ENCODE measurements at places on chromosomes 13 and 19.

DNA sequence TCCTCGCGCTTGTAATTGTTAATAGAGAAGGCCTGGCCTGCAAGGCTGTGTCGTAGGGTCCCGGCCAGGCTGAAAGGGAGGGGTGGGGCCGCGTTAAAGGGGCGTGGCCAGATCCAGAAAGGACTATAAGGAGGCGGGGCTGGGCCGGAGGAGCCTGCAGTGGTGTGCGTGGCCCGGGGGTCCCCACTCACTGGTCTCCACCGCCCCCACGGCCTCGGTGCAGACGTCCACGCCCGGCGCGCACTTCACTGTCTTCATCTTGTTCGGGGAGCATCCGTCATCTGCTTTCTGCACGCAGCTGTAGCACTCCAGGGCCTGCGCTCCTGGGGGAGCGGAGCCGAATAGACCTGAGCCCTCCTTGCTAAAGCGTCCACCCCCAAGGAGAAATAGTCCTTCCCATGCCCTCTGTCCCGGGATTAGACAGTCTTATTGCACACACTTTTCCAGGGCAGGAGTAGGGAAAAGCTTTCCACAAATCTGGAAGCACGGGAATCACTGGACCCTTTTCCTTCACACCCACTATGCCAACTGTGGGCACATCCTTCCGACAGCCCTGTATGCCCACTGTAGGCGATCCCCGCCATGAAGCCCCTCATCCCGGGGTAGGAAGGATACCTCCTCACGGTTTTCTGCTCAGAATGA lies 1.2 kb downstream of the LYPD3 start:
- DNase-seq = no peak

DNA sequence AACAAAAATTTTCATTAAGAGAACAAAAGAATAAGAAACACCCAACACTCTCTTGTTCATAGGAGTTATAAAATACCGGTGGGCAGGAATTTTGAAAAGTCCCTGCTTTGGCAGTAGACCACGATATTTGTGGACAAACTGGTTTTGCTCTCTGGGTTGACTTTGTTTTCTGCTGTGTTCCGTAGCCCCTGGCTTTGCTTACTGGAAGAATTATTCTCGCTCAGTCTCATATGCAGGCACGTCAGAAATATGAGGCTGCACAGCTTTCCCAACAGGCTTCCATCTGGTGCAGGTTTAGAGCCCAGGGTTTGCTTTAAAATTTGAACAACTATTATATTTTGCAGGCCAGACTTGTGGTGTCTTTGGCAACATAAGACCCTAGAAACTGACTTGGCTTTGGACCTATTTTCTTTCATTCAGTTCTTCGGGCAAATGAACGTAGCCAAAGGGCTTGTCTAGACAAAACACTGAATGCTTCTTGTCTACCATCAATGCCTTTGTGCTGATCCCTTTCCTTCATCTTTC lies 2012.6 kb downstream of the PCDH9 start:
- no peak for DNase-seq

DNA sequence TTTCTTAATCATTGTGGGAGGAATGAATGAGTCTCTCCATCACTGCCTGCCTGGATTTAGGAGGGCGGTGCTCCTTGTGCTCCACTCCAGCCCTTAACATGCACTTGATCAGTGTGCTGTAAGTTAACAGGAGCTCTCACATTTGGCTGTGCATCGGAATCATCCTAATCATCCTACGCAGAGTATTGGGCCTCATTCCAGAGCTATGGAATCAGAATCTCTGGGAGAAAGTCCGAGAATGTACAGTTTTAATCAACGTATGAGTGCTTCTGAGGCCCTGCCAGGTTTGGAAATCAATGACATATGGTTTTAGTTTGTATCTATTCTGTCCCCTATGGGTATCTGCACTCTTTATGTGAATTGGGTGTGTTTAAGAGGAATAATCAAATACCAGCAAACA lies 34.9 kb upstream of the DCLK1 start:
- DNase-seq = no peak

- no peak for DNase-seq
These were observed 176.2 kb upstream of the UFM1 start for GRCh38 chr13:38173403-38173802.

GRCh38 chr13:51134763-51135365 lies 23.8 kb upstream of the C13orf42 start:
- no peak for DNase-seq

Measured in GF-D8 (cell line).